Stimulated activated CD8-positive, alpha-beta memory T cell treated with anti-CD3 and anti-CD28 coated beads, Interleukin-15, amount 100 ng/mL, for 4 hours (primary cell): ENCODE measurements at places on chromosomes 3 and 15.

DNA sequence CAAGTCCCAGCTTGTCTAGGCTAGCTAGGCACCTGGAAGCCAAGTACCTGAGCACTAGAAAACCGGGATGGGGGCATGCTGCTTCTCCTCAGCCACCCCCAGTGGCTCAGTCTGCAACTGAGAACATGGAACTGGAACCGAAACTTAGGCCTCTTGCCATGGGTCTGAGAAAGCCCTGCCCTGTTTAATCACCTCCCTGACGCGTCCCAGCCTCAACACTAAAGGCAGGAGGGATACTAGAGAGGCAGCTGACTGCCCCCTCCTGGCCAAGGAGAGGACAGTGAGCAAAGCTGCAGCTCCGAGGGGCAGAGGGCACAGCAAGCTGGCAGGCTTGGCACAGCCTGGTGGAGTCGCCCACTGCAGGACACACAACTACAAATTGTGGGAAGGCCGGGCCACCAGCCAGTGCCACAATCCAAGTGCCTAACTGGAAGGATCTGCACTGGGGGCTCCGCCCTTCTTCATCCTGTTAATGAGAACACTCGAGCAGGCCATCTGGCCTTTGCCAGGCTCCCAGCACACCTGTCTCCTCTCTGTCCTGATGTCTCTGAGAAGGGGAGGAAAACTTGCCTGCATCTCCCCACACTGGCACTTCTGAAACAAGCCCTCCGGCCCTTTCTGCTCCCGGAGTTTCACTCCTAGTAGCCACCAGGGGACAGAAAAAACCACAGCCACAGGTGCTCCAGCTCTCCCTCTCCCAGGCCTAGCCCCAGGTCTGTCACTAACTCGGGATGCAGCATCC, 53.7 kb downstream of the BDH1 start:
- no peak for DNase-seq

GRCh38 chr15:94259121-94259751, 27.9 kb downstream of the MCTP2 start:
- no peak for DNase-seq

DNA sequence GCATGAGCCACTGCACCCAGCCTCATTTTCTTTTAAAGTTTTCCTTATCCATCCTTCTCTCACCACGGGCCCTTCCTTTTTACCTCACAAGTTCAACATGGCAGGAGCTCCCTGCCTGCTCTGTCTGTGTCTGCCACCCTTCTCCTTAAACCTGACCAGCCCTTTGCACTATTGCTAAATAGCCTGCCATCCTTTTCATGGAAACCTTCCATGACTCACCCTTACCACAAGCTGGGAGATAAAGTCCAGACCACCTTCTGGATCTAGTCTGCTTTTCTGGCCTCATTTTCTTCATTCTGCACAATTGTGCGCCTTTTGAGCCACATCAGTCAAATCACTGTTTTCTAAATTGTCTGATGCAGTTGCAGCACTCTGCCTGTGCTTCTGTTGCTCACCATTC, 8.9 kb downstream of the PARP14 start:
- no peak for DNase-seq

- DNase-seq, result no peak
Measured at GRCh38 chr15:60554494-60554893, 75.6 kb upstream of the ICE2 start.

GRCh38 chr15:64525828-64526530, 65.6 kb downstream of the ZNF609 start:
- DNase-seq, result no peak

DNA sequence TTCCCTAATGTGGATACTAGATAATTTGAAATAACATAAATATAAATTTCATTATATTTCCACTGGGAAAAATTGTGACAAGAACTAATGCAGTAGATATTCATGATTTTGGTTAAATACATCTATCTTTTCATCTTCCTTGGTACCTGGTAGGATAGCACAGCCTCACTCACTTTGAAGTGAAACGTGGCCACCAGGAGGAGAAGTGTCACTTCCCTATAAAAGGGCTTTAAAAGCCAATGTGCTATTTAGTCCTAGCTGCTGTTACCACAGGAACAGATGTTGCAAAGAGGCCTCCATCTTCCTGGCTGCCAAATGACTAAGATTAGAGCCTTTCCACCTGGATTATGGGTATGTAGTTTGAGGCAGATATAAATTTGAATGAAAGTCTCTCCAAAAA, 140.0 kb downstream of the PLOD2 start:
- no peak for DNase-seq

DNA sequence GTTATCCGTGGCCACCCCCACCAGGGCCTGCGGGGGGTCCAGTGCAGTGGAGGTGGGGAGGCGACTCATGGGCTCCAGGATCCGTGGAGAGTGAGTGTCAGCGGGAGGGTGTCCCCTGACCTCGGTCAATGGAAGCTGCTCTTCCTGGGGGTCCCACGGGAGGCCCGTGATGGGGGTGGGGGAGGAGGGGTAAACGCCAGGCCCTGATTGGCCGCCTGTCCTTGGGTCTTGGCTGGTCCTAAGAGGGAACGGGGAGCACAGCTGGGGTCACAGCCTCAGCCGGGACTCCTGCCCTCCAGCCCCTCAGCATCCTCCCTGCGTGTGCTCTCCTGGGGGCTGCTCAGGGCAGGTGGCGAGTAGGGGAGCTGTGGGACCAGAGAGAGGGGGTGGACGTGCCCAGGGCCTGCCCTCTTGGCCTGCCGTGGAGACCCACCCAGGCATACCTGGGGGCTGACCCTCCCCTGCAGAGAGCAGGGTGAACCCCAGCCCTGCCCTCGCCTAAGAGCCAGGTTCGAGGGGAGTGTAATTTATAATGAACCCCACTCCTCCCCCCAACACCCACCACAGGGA, 184.6 kb downstream of the GOLGA6L6 start:
- DNase-seq, result no peak

- DNase-seq, result no peak
Measured at GRCh38 chr3:148379763-148380382, 317.8 kb upstream of the AGTR1 start.

GRCh38 chr3:43542328-43543043, 79.3 kb downstream of the ANO10 start:
- DNase-seq, result no peak

- DNase-seq, result no peak
Measured at GRCh38 chr3:115436767-115437301, 186.5 kb upstream of the GAP43 start.

DNA sequence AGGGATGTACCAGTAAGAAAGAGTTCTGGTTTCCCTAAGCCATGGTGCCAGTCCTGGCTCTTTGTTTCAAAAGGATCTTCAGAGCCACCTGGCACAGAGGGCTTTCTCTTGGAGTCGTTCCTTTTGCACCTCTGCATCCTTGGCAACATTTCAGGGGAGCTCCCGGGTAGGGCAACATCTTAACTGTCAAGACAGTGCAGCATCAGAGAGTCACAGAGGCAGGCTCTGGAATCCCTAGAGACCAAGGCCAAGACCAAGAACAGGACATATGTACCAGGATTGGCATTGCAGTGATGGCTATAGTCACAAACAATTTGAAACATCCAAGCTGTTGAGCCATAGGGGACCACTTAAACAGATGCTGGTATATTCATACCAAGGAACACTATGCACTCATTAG, 129.4 kb upstream of the ADPGK start:
- DNase-seq, result no peak

GRCh38 chr3:32002561-32003368, 21.2 kb downstream of the ZNF860 start:
- DNase-seq, result no peak

- DNase-seq, result no peak
Measured at GRCh38 chr3:52851348-52851747, 16.5 kb upstream of the MUSTN1 start.

DNA sequence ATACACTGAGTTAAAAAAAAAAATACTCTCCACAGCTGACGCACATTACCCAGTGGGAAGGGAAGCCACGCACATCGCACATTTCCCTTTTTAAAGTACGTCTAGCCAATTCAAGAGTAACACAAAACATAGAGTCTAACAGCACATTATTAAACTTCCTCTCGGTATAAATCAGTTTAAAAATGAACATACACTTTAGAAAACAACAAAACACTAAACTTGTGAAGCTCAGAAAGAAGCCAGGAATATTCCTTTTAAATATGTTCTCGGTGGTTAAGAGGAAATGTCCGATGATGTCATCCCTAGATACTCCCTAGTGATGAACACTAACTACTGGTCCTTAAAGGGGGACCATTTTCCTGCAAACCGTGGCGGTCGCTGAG, 721 bp downstream of the MYEF2 start:
- no peak for DNase-seq

- no peak for DNase-seq
Measured at GRCh38 chr15:57468486-57468885, 92.2 kb downstream of the CGNL1 start.

- no peak for DNase-seq
Measured at GRCh38 chr15:69298697-69299441, at the start of gene PAQR5. Gene PAQR5 (plus strand): TSS chr15:69298912. CDS start chr15:69360081, 61,169 bp downstream.

DNA sequence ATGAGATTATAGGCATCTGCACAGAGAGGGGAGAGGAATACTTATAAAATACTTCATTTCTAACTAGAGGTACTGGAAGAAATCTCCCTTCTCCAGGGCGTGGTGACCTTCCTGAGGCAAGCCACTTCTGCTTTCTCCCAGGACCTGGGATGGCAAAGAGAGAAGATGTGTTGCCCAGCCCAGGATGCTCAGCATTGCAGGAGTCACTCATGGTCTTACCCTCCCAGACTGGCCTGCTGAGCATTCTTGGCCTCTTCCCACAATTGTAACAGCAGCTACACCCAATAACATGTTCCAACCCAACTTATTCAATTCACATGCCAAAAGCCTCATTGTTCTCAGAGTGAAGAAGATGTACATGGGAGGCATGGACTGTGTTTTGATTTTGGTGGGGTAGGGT, 37.9 kb downstream of the IL20RB start:
- DNase-seq, result no peak

DNA sequence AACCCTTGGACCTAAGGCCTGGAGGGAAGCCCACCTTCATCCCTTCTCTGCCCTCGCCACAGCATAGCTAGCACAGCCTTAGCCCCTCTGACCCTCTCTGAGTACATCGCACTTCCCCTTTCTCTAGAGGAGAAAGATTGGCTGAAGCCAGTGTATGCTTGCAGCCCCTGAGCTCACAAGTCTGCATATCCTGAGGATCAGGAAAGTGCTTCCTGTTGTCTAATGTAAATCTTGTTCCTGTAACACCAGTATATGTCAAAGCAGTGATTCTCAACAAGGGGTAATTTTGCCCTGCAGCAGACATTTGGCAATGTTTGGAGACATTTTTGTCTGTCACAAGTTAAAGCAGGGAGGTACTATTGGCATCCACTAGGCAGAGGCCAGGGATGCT, 2.2 kb upstream of the PRKCD start:
- no peak for DNase-seq

DNA sequence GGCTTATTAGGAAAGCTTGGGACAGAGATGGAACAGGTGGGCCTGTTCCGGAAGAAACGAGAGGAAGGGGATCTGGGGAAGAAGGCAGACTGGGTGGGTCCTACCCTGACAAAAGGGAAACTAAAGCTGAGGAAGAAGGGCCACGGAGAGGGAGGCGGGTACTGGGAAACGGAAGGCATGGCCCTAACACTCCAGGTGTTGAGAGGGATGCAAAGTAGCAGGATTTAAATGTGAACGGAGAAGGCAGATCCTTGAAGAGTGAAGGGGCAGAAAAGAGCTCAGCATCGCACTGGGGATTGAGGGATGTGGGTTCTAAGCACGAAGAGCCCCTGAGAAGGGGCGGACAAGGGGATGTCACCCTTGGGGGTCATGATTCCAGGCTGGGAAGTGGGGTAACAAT, 735 bp downstream of the STIMATE start:
- DNase-seq, result no peak

DNA sequence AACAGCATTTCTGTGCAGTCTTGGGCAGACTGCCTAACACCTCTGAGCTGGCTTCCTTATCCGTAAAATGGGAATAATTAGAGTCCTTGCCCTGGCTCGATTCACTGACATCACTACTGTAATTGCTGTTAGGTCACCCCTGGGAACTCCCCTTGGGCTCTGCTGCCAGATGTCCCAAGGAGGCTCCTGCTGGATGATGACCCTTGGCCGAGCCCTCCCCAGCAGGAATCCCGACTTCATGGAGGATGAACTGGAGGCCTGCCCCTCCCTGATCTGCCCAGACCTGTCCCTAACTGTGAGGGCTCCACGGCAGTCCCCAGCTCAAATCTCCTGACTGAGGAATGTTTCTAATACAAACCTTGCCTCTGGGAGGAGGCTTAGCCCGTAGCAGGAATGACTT, 18.0 kb downstream of the ESYT3 start:
- DNase-seq, result no peak

DNA sequence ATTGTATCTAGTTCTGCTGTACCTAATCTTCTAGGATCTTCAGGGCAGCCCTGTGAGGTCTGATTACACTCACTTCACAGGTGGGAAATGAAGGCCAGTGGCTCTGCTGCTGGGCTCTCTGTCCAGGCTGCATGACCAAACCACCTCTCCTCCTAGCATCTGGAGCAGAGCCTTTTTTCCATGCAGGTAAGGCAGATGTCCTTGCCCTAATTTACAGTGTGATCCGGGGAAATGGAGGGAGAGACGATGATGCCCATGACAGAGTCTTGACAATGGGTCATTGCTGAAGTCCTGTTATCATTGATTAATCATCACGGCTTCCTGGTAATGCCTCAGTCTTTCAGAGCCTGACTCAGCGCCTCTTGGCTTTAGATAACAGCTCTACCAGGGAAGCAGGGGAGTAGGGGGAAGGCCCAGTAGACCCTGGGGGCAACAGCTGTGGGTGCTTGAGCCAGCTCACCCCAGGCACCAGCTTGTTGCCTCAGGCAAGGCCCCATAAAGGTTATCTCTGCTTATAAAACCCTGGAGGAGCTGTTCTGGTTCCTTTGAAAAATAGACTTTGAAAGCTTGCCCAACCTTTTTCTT, 153.4 kb downstream of the GABRG3 start:
- no peak for DNase-seq

DNA sequence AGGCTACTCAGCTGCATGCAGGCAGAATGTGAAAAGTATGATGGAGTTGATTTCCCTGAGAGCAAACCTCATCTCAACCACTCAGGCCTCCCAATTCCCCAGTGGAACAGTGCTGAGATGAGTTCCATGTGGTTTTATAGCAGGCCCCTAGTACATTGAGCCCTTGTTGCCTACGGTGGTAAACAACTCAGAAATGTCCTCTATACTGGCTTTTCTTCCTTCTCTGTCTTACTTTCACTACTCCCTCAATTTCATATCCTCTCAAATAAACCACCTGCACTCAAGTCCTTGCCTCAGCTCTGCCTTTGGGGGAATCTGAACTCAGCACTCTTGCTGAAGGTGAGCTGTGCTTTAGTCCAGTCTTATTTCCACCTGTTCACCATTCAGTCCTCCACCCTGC, 399.9 kb downstream of the PDCD6IP start:
- DNase-seq, result no peak

DNA sequence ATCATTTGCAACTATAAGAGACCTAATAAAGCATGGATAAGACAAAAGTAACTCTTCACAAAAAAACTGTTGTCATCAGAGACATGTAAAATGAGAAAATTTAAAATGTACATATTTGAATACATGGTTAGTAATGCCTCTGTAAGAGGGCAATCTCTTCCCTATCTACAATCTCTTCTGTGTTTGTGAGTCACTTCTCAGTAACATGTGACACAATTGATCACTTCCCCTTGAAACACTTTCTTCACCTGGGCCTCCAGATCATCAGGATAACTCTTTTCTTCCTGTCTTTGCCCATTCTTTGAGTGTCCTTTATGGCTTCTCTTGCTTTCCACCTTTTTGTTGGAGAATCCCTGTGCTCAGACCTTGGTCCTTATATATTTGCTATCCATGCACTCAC, 50.4 kb downstream of the TFDP2 start:
- DNase-seq, result no peak

- DNase-seq, result no peak
Measured at GRCh38 chr3:142273501-142273900, 48.1 kb upstream of the GK5 start.

GRCh38 chr3:56302417-56302816, 165.8 kb downstream of the ERC2 start:
- no peak for DNase-seq
